ENCODE measurements at places on chromosomes 4 and X. TPM values are rescaled to one million over a fixed set of nuclear protein-coding genes. Genes with fewer than 3 reads are reported as not detected.

GRCh38 chrX:134718966-134719317 is 60.7 kb upstream of the PLAC1 start:
- no peak overlapping the region for H3K4me3 ChIP-seq
- H3K4me1 ChIP-seq, result no peaks in the 10 kb centered on the region
- no peak for DNase-seq
- H3K27ac ChIP-seq, result no peak overlapping the region

The POF1B gene
- total RNA-seq, result not detected

GRCh38 chr4:38858097-38858420 is 1.4 kb upstream of the TLR6 start:
- H3K4me1 ChIP-seq, result peaks cover 7% of the 10 kb centered on the region
- no peak for DNase-seq
- H3K27me3 ChIP-seq, result no peaks in the 10 kb centered on the region
- no peaks in the 10 kb centered on the region for H3K36me3 ChIP-seq
- H3K27ac ChIP-seq, result peak overlapping the region; percentile 11

- no peaks in the 10 kb centered on the region for H3K36me3 ChIP-seq
- H3K4me1 ChIP-seq, result no peaks in the 10 kb centered on the region
- H3K27me3 ChIP-seq, result no peaks in the 10 kb centered on the region
- H3K4me3 ChIP-seq, result no peak overlapping the region
Observed at GRCh38 chrX:87580862-87581261, 63.3 kb downstream of the KLHL4 start.

The CT45A1 gene
- total RNA-seq, result not detected

The KCNE5 gene
- total RNA-seq, result 0.20 TPM

DNA sequence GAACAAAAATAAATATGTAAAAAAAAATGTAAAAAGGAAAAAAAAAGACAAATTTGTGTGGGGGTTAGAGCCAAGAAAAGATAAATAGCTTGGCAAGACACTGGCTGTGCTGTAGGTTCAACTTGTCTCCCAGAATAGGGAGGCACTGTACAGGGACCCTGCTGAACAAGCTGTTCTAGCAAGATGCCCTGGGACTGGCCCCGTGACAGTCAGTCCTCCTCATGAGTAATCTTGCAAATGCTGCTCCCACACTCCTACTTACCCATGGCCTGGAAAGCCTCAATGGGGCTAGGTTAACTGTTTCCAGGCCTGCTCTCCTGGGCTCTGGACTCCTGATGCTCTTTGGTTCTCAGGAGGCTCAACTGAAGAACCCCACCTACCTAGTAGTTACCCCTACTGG is 106.8 kb downstream of the ATG4A start:
- no peak overlapping the region for H3K27ac ChIP-seq
- no peaks in the 10 kb centered on the region for H3K4me1 ChIP-seq
- no peaks in the 10 kb centered on the region for H3K36me3 ChIP-seq
- H3K4me3 ChIP-seq, result no peak overlapping the region
- no peak for DNase-seq
- H3K27me3 ChIP-seq, result no peaks in the 10 kb centered on the region

DNA sequence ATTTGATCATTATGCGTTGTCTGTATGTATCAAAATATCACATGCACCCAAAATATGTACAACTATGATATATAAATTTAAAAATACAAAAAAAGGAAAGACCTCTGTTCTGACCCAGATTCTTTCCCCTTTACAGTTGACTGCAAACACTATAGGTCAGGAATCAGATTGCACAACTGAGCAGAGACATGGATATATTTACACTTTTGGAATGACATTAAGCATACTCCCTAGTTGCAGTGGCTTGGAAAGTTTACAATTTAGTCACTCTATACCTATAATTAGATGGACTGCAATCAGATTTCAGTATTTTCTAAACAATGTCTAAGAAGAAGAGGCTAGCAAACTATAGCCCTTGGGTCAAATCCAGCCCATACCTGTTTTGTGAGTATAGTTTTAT is 98.5 kb upstream of the INPP4B start:
- DNase-seq, result no peak
- no peak overlapping the region for H3K4me3 ChIP-seq
- no peak overlapping the region for H3K27ac ChIP-seq
- no peaks in the 10 kb centered on the region for H3K36me3 ChIP-seq

The MAGEC1 gene
- total RNA-seq, result not detected

DNA sequence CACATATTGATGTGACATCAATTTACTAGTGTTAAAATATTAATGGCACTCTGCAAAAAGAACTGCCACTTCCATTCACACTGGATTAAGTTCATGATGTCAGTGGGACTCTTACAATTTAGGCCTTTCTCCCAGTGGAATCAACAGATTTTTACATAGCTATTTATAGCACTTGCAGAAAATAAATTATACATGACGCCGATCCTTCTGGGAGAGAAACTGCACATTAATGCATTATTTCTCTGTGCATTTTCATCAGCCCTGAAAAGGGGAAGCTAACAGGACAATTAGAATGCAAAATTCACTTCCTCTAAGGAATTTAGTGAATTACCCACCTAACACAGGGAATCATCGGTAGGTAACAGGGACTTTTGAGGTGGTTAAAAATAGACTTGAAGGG is 15.7 kb downstream of the LGI2 start:
- no peaks in the 10 kb centered on the region for H3K27me3 ChIP-seq
- H3K4me3 ChIP-seq, result no peak overlapping the region
- no peak overlapping the region for H3K27ac ChIP-seq
- DNase-seq, result peak; percentile 62
- peaks cover 19% of the 10 kb centered on the region for H3K4me1 ChIP-seq

- no peak for DNase-seq
- peaks cover 14% of the 10 kb centered on the region for H3K36me3 ChIP-seq
- H3K4me3 ChIP-seq, result no peak overlapping the region
- no peak overlapping the region for H3K27ac ChIP-seq
Observed at GRCh38 chrX:14865201-14865600, 7.7 kb downstream of the FANCB start.

DNA sequence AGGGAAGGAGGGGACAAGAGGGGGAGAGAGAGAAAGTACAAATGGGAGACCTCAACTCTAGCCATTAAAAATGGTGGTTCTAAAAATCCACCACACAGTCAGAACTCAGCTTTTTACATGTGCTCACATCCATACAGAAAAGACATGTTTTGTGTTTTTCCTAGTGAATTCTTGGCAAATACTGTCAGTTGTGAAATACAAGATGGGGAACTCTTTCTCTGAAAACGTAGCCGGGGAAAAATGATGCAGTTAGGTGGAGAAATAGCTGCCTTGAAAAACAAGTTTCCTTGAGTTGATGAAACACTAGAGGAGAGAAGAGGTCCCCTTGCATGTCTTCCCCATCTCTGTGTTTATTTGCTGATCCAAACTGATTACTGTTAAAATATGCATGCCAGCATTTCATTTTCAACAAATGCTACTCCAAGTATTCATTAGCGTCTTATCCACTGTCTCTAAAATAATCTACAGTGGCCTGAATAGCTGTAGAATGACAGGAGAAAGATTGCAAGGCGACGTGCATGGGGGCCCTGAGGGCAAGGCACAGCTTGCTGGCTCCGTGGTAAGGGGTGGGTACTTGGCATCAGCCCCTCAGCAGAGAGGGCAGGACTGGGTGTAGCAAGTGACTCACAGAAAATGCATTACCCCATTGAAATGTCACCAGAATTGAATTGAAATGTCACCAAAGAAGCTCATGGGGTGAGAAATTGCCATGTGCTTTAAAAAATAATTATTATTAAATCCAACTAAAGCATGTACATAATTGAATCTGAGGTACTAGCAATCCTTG is 48.1 kb upstream of the TBL1X start:
- peak; percentile 16 for DNase-seq
- peaks cover 25% of the 10 kb centered on the region for H3K4me1 ChIP-seq
- no peaks in the 10 kb centered on the region for H3K36me3 ChIP-seq
- no peaks in the 10 kb centered on the region for H3K27me3 ChIP-seq
- H3K27ac ChIP-seq, result no peak overlapping the region

The SSX2 gene
- 0.88 TPM for total RNA-seq

DNA sequence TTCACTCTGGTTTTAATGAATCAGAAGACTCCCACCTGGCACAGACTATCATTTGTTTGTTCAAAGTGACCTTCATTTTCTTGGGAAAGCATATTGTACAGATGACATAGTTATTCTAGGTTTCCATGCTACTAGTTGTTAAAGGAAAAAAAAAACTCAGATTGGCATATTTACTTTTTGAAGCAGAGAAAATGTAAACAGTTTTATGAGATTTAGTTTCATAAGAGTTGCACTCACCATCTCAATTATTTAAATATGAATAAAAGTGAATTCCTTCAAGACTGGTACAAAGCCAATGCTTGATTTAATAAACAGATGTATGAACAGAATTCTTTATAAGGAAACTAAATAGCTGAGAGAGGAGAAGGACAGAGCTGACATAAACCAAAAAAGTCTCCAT is 280.3 kb upstream of the UGT8 start:
- no peaks in the 10 kb centered on the region for H3K4me1 ChIP-seq
- H3K36me3 ChIP-seq, result no peaks in the 10 kb centered on the region
- no peak overlapping the region for H3K4me3 ChIP-seq
- no peak for DNase-seq
- H3K27ac ChIP-seq, result no peak overlapping the region

The ADH1B gene
- total RNA-seq, result not detected

- H3K27ac ChIP-seq, result no peak overlapping the region
- H3K4me3 ChIP-seq, result no peak overlapping the region
Observed at GRCh38 chrX:71454222-71454621, 78.7 kb upstream of the OGT start.

DNA sequence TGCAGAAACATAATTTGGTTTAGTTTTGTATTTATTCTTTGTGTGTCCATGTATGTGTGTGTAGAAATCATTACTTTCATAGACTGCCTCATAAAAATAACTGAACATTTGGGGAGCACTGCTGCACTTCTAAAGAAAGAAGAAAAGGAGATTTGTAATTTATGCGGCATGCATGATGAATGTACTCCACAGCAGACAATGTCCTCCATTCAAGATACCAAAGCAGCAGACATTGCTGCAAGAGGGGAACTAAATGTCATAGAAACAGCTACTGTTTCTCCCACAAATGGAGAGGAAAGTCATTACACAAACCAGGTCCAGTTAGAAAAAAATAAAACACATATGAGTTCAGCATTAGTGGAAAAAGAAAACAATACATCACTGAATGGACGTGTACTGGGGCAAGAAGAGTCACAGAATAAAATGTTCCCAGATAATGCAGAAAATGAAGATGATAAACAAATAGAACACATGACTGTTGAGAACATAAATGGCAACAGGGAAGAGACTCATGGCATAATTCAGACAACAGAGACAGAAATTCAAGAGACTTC is 2.6 kb downstream of the DTHD1 start:
- H3K4me3 ChIP-seq, result no peak overlapping the region
- no peak for DNase-seq
- H3K27ac ChIP-seq, result no peak overlapping the region
- H3K4me1 ChIP-seq, result no peaks in the 10 kb centered on the region
